ENCODE measurements at places on chromosomes 7 and 10.

GRCh38 chr10:72587568-72587967 is 38.3 kb downstream of the MICU1 start:
- DNase-seq, result no peak

GRCh38 chr7:47418601-47419309 is 163.2 kb downstream of the TNS3 start:
- no peak for DNase-seq

- DNase-seq, result no peak
Measured at GRCh38 chr7:104093127-104093526, 103.7 kb upstream of the RELN start.

GRCh38 chr7:157797361-157797760 is 460.6 kb downstream of the DNAJB6 start:
- DNase-seq, result no peak

DNA sequence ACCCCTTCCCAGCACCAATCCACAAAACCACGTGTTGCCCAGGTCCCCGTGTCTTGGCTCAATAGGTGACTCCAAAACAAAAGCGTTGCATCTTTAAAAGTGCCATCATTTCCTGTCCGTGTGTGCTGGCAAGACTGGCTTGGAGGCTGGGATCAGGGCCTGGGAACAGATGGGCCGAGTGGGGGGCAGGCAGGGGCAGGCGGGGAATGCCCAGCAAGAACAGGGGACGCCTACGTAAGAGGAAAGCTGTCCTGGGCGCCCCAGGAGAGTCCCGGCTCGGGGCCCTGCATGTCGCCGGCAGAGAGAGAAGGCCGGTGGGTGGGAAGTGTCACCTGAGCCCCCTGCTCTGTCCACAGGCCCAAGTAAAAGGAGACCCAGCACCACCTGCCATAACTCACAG is 86.5 kb downstream of the PAXIP1 start:
- DNase-seq, result no peak

GRCh38 chr7:40283391-40283790 is 148.6 kb downstream of the SUGCT start:
- no peak for DNase-seq

GRCh38 chr7:100127866-100128636 is 1.3 kb downstream of the MBLAC1 start:
- DNase-seq, result no peak

DNA sequence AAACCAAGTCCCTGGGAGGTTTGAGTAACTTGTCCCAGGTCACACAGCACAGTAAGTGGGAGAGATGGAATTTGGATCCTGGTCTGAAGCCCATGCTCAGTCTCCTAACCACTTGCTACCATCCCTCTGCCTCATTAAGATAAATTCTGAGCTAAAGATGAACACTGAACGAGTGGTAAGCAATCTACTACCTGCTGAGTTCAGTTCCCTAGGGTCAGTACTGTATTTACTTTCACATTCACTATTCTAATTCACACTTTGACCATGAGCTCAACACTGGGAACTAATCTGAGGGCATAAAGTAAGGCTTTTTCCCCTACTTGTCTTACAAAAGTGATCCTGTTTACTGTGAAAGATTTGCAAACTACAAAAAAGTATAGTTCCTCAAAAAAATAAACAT is 2.4 kb downstream of the UROS start:
- no peak for DNase-seq

DNA sequence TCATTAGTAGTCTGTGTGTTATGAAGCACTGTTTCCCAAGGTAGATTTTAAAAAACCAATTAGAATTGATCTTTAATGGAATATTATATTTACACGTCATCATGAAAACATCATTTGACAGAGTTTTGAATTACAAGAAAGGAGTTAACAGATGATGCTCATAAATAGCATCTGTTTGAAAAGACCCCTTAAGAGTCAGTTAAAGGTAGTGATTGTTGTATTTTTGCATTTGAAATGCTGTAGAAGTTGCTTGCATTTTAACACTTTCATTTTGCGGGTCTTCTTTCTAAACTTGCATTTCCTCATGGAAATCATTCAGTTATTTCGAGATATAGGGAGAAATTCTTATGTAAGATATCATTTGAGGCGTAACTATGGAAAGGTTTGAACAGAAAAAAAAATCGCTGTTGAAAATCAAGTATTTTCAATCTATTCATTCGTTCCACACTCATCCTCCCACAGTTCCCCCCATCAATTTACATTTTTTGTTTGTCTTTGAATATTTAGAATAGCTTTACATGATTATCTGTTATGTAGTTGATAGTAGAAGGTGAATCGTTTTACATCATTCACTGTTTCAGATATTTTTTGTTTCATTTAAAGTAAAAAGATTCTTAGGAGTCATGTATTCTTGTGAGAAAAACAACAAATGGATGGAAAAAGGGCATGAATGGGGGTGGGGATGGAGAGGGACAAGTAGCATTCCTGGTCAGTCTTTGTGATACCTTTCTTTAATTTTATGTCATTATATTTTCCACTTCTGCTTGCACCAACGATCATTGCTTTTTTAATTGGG is 3.0 kb upstream of the SKIDA1 start:
- DNase-seq, result no peak

GRCh38 chr7:115260381-115260780 is 338.5 kb downstream of the MDFIC start:
- no peak for DNase-seq

DNA sequence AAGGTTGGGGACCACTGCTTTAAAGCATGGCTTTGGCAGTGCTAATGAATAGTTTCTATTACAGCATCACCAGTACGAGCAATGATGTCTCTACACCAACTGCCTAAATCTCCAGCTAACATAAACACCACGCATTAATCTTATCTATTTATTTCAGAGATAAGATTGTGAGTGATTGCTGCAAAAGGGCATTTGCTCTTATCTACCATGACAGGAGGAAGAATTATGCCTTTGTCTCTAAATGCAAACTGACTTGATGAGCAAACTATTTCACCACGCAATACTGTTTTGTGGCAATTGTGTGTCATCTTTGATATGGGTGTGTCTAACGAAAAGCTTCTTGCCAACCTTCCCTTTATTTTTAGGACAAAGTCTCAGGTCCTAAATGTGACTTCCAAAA is 684.9 kb downstream of the SORCS1 start:
- no peak for DNase-seq

DNA sequence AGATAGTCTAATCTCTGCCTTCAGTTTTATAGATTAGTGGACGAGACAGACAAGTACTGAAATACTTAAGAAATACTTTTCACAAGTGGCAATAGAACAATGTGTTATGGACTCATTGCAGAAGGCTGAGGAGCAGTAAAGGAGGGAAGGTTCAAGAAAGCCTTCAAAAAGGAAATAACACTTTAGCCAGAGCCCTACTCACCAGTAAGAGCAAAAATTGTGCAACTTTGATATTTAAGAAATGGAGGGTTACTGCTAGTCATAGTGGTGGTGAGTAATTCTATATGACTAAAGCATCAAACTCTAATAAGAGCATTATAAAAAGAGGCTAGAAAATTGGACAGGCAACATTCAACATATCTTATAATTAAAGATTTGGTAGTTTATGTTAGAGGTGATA is 28.8 kb downstream of the PTPN12 start:
- no peak for DNase-seq

- DNase-seq, result no peak
Measured at GRCh38 chr10:97138846-97139245, 46.9 kb downstream of the SLIT1 start.

DNA sequence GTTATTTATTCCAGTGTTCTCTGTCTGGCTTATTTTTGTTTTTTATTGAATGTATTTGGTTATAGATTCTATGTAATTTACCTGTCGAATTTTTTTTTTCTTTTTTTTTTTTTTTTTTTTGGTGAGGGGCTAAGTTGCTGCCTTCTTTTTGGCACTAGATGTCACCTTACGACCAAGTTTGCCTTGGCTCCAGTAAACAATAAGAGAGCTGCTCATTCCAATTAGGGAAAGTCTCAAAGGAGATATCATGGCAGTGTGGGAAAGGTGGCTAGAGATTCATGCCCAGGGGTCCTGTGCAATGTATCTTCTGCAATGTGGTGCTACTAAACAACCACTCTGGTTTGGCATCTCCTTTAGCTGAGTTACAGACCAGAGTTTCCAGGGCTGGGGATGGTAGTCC is 84.0 kb downstream of the PTPN20 start:
- DNase-seq, result no peak

- DNase-seq, result no peak
Measured at GRCh38 chr7:46756996-46757395, 824.9 kb downstream of the TNS3 start.

- DNase-seq, result no peak
Measured at GRCh38 chr10:135601-136464, 578 bp downstream of the ZMYND11 start.

GRCh38 chr10:55410415-55410885 is 609.4 kb upstream of the PCDH15 start:
- DNase-seq, result no peak

DNA sequence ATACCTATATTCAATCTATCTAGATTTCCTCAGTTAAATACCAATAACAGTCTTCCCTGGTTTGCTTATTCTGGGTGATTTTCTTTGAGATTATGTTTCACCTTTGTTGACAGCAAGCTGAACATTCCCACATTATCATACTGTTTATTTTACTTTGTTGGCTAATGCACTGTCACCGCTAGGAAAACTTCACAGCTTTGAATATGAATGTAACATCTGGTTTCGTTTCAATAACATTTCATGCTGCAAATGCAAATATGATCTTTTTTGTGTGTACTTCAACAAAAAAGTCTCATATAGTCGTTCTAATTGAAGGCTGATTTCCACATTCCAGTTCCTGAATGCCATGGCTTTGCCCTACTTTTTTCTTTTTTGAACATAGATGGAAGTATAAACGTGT is 946.3 kb upstream of the GHITM start:
- no peak for DNase-seq

- peak; percentile 92 for DNase-seq
Measured at GRCh38 chr10:102435529-102436233, 3.3 kb upstream of the CUEDC2 start.

GRCh38 chr10:44725404-44725803 is 185.7 kb upstream of the TMEM72 start:
- DNase-seq, result no peak

DNA sequence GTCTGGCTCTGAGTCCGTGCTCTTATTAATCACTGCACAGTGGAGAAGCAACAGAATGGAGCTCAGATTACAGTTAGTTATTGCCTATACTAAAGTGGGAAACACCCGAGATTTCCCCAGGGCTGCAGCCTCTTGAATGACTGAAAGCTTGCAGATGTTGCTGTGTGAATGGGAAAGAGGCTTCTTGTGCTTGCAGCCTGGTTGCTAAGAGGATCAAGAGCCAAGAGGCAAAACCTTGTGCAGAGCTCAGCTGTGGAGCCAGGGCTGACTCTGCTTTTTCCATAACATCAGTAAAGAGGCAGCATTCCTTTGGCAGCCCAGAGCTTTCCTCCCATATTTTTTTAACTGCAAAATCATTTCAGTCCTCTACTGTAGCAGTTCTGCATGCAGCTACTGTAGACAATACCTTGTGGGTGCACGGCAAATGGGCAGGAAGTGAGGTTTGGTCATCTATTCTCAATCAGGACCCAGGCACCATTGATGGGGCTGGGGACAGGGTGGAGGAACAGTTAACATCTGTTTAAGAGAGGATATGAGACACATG is 86.5 kb downstream of the RALA start:
- DNase-seq, result no peak

GRCh38 chr10:93280121-93280698 is 201.9 kb downstream of the MYOF start:
- no peak for DNase-seq

- no peak for DNase-seq
Measured at GRCh38 chr7:74027683-74028320, at the start of gene ELN. Gene ELN (plus strand): TSS chr7:74028173. CDS start chr7:74028188, 15 bp downstream.

- DNase-seq, result no peak
Measured at GRCh38 chr7:92375013-92375412, 72.3 kb upstream of the GATAD1 start.

DNA sequence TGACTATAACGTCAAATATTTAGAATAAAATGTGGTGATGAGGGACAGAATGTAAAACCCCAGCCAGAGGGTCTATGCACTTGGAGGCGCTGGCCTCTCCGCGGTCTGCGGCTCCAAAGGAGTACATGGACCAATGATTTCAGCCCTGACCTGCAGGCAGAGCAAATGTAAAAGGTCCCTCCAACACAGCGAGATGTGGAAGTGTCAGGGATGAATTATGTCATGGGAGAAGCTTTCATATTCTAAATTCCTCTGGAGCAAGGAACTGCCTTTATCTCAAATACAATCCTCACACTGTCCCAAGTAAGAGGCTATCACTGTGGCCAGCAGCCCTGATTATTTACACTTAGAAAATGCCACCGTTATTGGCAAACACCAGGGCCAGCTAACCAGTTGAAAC is 139.4 kb downstream of the GFRA1 start:
- DNase-seq, result no peak

- no peak for DNase-seq
Measured at GRCh38 chr10:45647118-45647517, 25.5 kb downstream of the ZFAND4 start.

GRCh38 chr10:110492069-110492822 is 5.5 kb upstream of the DUSP5 start:
- DNase-seq, result no peak

DNA sequence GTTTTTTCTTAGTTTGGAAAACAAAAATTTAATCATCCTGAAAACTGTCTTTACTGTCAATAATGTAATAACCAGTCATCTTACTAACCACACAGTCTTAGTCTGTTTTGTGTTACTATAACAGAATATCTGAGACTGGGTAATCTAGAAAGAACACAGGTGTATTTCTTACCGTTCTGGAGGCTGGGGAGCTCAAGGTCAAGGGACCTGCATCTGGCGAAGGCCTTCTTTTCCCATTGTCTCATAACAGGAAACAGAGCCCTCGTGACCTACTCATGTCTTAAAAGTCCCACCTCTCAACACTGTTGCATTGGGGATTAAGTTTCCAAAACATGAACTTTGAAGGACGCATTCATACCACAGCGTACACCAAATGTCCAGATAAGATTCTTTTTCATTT is 932.3 kb downstream of the CNTNAP2 start:
- DNase-seq, result no peak

DNA sequence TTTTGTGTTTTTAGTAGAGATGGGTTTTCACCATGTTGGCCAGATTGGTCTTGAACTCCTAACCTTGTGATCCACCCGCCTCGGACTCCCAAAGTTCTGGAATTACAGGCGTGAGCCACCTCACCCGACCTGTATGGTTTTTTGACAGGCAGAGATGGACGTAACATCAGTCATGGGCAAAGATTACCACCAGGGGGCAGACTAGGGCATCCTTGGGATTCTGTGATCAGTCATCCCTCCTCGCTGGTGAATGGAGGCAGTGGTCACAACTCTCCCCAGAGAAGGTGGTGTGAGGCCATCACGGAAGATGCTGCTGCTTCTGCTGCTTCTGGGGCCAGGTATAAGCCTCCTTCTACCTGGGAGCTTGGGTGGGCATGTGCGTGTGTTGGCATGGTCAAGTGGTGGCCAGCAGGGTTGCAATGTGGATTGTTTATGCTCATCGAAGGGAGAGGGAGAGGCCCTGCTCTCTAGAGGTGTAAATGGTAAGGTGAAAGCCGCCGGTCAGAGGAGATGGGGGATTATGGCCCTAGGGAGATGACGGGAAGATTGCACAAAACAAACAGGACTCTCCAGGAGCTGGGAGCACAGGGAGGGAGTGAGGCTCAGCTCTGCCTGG is 122.7 kb upstream of the PRSS1 start:
- DNase-seq, result no peak

GRCh38 chr10:119412244-119413092 is 130.1 kb downstream of the RGS10 start:
- DNase-seq, result no peak

GRCh38 chr10:45374350-45375052 is 485 bp downstream of the ALOX5 start:
- no peak for DNase-seq

- no peak for DNase-seq
Measured at GRCh38 chr7:159068488-159068811, 76.2 kb downstream of the VIPR2 start.

GRCh38 chr7:112908086-112908485 is 117.9 kb upstream of the TMEM168 start:
- DNase-seq, result no peak

Measured in CMK (cell line).